ENCODE measurements at places on chromosomes 16 and 17.
A peak's percentile ranks its signal among the peaks of the same experiment; 100 is the strongest.

- DNase-seq = no peak
Measured at GRCh38 chr16:81875461-81875860, 96.4 kb downstream of the PLCG2 start.

DNA sequence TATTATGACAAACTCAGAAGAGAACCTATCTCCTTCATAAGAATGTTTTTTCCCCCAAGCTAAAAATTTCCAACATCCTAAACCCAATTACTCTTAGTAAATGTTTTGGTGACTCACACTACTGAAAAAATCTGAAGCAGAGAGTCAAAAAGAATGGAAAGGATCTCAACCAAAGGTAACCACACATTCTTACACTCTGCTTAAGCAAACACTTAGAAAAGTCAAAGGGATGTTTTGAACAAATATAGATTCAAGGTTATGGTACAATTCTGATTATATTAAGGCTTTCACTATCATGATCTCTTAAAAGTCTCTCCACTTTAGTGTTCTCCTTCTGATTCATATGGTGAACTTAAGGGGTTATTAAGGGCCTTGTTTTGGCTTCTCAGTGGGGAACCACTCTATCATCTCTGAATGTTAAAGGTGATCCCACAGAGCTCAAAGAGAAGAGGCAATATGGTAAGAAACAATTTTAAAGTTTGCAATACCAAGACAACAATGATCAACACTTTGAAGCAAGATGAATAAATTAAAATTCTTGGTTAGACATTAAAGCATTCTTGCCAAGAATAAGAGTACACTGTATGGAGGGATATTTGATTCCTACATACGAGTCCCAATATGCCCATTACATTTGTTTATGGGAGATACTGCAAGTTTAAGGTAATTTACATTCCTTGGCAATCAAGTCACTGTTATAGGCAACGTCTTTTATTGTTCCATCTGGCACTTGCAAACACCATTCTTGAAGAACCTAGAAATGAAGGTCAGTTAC, 69.2 kb downstream of the CDC27 start:
- no peak for DNase-seq

DNA sequence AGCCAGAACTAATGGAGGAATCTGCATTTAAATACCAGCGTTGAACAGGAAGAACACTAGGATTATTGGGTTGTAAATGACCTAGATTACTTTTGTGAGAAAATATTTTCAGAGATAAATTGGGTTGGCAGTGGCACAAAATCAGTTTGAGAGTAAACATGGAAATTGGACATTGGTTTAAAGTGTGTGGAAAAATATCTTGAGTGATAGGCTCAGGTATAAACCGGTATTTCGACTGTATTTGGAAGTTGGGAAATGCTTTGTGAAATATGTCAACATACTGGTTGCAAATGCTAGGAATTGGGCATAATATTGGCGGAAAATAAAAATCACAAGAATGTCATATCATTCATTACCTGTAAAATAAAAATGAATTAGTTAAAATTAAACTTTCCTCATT, 15.1 kb downstream of the PRKAR1A start:
- no peak for DNase-seq

DNA sequence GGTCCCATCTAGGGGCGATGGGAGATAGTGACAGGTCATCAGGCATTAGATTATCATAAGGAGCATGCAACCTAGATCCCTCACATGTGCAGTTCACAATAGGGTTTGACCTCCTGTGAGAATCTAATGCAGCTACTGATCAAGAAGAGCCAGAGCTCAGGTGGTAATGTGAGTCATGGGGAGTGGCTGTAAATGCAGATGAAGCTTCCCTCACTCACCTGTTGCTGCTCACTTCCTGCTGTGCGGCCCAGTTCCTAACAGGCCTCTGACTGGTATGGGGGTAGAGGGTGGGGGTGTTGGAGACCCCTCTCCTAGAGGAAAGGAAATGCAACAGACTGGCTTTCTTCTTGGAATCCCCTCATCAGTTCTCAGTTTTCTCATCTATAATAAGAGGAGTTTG, 131.4 kb downstream of the CA10 start:
- DNase-seq = no peak

DNA sequence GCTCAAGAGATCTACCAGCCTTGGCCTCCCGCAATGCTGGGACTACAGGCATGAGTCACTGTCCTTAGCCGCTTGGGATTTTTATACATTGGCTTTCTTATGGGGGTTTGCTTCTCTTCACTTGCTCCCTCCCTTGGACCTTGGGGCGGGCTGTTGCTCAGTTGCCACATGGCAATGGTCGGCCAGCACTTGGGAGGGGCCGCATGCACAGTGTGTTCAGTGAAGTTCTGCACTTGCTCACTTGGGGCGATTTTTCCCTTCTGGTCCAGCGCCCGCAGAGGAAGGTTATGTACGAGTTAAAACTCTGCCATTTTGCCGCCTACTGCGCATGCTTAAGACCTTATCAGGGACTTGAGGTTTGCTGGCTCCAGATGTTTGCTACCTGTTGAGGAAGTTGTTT, 1367.6 kb upstream of the CDH8 start:
- DNase-seq = no peak

DNA sequence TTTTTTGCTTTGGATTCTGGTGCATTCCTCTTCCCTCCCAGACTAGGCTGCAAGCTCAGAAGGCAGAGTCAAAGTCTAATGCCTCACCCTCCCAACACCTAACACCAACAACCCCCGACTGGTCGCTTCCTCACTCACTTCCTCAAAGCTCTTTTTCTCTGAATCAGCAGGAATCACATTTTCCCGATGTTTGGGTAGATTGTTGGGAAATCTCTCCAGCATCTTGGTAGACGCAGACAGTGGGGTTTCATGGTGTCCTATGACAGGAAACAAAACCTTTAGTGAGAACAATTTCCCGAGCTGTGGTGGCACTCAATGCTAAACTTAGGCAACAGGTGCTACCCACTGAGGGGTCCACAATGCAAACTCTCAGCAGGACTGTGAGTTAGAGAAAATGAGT, 39.9 kb upstream of the ICAM2 start:
- DNase-seq = no peak

GRCh38 chr17:40175928-40176753, 1.1 kb upstream of the RAPGEFL1 start:
- no peak for DNase-seq

- DNase-seq = no peak
Measured at GRCh38 chr16:75317532-75317931, 66.1 kb upstream of the BCAR1 start.

GRCh38 chr16:79430191-79430678, 170.3 kb downstream of the MAF start:
- no peak for DNase-seq

DNA sequence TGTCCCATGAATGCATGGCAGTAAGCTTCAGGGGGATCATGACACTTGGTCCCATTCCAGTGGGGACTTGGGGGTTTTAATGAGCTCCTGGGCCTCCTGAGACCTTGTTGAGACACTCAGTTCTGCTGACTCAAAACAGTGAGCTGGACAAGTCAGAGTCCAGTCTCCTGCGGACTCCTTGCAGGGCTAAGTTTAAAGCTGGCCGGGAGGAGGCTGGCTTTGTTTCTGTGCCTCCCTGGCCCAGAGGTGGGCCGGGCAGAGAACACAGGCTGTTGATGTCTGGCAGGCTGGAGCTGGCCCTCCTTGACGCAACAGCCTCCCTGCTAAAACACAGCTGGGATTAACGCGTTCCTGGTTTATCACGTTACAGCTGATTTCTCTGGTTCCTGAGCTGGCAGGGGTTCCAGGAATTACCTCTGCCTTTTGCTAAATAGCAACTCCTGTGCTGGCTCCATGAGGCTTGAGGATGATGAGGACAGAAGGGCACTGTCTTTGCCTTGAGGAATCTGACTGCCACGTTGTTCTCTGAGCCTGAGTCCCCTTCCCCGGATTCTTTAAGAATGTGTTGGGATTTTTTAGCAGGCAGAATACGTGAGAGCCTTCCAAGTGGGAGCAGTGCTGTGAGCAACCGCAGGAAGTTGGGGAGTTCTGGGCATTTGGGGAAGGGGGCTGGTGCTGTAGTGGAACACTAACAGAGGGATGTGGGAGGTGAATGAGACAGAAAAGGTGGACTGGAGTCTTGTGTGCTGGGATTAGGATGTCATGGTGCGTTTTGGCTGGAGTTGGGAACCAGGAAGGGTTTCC, 2.0 kb downstream of the GPT2 start:
- DNase-seq = no peak

GRCh38 chr17:35747540-35748017, 5.5 kb downstream of the GAS2L2 start:
- peak; percentile 58 for DNase-seq

- DNase-seq = no peak
Measured at GRCh38 chr17:7056386-7056785, 12.5 kb upstream of the SLC16A11 start.

GRCh38 chr16:48158296-48158695, 2.5 kb upstream of the ABCC12 start:
- no peak for DNase-seq

DNA sequence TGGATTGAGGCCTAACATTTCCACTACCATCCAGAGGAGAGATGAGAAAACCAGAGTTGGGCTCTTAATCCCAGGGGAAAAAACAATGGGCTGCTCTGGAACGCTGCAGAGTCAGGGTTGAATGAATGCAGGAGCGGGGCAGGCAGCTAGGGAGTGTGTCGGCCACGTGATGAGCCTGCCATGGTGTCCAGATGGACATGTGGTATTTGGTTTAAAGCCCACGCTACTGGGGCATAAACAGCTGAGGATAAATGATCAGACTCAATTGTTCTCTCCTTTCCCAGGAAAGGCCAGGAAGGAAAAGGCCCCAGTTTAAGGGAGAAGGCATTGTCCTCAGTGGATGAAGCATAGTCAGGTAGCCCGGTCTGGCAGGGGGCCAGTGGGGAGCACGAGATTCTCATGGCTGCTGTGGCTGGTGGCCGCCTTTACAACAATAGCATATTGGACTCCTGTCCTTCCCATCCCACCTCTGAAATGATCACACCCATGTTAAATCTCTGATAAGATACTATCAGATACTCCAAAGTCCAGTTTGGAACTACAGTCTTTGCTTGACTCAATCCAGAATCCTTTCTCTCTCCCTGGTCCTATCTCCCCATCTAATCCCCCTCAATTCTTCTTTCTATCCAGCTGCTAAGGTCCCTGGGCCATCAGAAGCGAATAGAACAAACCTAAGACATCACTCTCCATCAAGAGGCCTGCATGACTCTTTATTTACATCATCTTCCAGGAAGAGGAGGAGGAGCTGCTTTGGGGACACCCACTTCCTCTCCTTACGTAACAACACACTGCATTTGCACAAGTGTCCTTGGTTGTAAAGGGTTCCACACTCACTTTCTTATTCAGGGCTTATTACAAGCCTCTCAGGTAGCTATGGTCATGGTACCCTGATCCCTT, 20.4 kb downstream of the CA4 start:
- DNase-seq = no peak

GRCh38 chr17:80413771-80414507, 1.0 kb upstream of the ENDOV start:
- DNase-seq = no peak

DNA sequence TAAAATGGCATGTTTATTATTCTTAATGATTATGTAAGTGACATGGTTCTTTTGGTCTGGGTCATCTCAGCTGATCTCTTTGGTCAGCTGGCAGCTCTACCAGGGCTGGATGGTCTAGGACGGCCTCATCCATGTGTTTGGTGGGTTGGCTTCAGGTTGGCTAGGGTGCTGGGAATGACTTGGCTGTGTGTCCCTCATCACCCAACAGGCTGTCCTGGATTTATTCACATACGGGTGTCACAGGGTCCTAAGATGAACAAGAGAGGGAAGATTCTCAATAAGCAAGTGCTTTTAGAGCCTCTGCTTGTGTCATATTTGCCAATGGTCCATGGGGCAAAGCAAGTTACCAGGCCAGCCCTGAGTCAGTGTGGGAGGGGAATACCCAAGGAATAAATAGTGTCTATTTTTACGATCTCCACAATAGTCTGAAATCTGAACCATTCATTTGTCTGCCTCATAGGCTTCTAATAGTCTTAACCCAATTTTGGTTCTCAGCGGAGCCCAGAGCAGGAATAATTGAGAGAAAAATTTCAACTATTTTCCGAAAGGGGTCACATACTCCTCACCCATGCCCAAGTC, 157.5 kb downstream of the HS3ST2 start:
- DNase-seq = no peak

DNA sequence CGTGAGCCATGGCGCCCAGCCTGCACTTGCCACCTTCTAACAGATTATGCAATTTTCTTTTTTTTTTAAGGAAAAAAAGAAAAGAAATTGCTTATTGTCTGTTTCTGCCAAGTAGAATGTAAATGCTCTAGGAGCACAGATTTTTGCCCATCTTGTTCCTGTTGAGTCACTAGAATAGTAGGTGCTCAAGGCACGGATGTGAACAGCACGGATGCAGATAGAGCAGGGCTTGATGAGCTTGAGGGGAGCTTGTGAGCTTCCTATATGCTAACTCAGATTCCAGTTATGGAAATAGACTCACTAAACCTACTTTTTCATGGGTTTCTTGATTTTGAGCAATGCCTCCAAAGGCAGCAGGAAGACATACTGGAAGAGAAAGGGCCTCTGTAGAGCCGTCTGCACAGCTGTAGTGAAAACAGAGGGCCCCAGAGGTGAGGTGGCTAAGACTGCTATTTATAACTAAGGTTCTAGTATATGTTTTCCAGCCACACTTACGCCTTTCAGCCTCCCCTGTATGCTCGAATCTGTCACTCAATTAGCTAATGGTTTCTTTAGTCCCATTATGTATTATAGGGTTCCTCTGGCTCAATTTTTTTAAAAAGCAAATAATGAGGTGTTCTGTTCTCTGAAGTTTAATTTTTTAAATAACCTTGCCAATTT, 72.8 kb downstream of the WWP2 start:
- no peak for DNase-seq

DNA sequence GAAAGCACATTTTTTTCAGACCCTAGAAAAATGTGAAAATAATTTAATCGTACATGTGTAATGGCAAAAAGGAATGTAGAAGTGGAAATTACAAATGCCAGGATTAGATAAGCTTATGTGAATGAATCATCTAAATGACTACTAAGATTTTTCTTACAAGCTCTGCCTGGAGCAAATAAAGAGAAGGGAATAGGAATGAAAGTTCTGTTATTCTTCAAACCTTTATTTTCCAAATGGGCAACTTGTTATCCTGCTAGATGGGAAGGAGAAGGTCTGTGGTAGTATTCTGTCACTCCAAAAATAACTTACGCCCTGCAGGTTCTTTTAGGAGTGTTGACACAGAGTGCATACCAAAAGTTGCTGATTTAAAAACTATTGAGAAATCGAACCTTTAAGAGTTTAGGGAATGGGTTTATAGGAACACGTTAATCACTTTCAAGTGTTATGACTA, 9.7 kb downstream of the CTCF start:
- no peak for DNase-seq

- DNase-seq = no peak
Measured at GRCh38 chr16:558298-559020, 1.7 kb upstream of the PRR35 start.

GRCh38 chr16:53632526-53632925, 71.1 kb downstream of the RPGRIP1L start:
- no peak for DNase-seq

- no peak for DNase-seq
Measured at GRCh38 chr16:85982563-85982939, 83.6 kb downstream of the IRF8 start.

GRCh38 chr17:40714473-40714872, 10.9 kb upstream of the KRT24 start:
- DNase-seq = no peak
